ENCODE measurements at places on chromosomes 4 and X. TPM values are rescaled to one million over a fixed set of nuclear protein-coding genes. Genes with fewer than 3 reads are reported as not detected.

LONRF3 gene
- 0.33 TPM for total RNA-seq

GATA1 gene
- not detected for total RNA-seq

S100P gene
- total RNA-seq, result not detected

MXD4 gene
- total RNA-seq, result 75.8 TPM

PRSS12 gene
- total RNA-seq, result 158 TPM

CSN1S1 gene
- not detected for total RNA-seq

TBX22 gene
- total RNA-seq, result not detected

TMEM150C gene
- total RNA-seq, result 0.15 TPM

FRAS1 gene
- total RNA-seq, result 0.15 TPM

MAGEA12 gene
- not detected for total RNA-seq

ABCD1 gene
- total RNA-seq, result 15.7 TPM

BCORL1 gene
- total RNA-seq, result 4.2 TPM

TNIP3 gene
- total RNA-seq, result 0.17 TPM

EPGN gene
- total RNA-seq, result 0.17 TPM

PDLIM3 gene
- total RNA-seq, result 20.8 TPM

RXFP1 gene
- total RNA-seq, result 0.73 TPM

HELT gene
- total RNA-seq, result not detected

WNK3 gene
- 0.17 TPM for total RNA-seq

Measured in smooth muscle cell of trachea (primary cell).